ENCODE measurements at places on chromosomes 1 and 21.

- no peak for DNase-seq
Measured at GRCh38 chr1:184199036-184199435, 147.5 kb downstream of the TSEN15 start.

GRCh38 chr1:109542657-109543056 is 3.0 kb downstream of the GPR61 start:
- no peak for DNase-seq

- DNase-seq: peak; percentile 47
Measured at GRCh38 chr1:31182352-31182751, 57.3 kb downstream of the NKAIN1 start.

DNA sequence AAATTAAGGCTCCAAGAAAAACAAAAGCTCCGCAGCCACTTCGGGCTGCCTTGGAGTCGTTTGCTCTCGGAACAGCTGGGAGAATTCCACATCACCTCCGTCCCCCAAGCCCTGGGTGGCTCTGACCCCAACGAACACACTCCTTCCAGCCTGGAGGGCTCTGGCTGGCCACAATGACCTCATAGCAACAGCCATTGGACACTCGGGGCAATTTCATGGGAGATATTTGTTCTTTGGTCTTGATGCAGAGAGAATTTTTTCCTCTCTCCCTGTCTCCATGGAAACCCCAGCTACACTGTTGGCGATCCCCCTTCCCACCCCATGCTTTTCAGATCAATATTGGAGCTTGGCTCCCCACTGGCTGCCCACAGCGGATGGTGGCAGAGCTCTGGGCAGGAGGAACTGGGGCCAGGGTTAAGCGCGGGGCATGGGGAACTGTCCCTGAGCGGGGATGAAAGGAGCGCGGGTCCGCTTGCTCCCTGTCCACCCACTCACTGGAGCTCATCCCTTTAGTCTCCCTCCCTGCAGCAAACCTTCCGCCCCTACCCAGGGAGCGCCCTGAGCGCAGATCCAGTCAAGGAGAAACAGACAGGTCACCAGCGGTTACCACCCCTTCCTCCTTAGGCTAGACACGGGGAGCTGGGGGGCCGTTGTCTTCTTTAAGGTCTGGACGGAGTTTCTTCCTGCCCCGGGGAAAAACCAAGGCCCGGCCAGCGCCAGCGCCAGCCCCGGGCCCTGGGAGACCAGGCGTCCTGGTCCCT is 1.2 kb downstream of the WNT4 start:
- no peak for DNase-seq

DNA sequence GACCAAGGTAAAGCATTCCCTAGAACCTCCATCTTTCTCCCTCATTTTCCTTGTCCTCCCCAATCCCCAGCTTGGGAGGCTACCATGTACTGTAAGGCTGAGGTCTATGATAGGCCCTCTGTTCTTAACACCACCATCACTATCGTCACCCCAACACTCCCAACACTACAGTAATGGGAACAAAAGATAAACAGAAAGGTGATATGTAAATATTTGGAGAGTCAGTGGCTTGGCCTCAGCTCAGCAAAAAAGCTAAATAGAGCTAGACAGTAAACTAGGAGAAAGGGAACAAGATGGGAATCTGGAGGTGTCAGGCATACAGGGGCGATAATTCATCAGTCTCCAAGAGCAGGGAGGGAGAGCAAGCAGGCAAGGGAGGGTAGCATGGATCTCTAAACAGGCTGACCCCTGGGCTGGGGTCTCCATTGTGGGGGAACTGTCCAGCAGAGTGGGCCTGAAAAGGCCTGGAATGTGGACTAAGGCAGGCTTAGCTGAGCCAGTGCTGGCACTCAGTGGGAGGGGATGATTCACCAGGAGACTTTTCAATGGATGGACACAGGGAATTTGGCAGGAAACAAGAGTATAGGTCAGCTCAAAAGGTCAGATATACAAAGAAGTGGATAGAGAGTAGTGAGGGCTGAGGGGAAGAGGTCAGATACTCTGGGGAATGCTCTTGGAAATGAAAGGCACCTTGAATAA is 6.7 kb downstream of the WNT2B start:
- DNase-seq: no peak

DNA sequence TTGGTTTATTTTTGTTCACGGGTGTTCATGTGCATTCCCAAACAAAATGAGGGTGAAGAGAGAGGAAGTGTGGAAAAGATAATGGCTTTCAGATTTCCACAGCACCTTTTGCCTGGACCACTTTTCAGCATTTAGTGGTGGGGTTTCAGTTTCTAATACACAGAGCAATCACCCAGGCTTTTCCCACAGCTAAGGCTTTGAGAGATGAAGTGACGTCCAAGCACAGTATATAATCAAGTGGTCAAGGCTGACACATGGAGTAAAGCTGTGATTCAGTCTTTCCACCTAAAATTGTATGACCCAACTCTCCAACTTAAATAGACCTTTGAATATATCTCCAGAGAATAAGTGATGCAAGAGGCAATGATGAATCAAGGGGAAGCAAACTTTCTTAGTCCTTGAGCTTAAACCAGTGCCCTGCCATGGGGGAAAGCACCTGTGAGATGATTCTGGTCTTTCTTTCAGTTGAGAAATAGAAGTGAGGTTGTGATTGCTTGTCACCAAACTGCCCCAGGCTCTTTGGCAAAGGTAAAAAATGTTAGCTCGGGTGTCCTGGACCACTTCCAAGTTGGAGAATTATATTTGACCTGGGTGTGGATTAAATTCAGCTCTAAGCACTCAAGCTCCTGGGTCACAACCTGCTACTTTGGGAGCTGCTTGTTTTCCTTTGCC is 2.4 kb upstream of the PIK3R3 start:
- DNase-seq: peak; percentile 9

- DNase-seq: no peak
Measured at GRCh38 chr1:21896652-21897532, 40.2 kb downstream of the HSPG2 start.

GRCh38 chr1:61184040-61184713 is 101.8 kb downstream of the NFIA start:
- DNase-seq: peak; percentile 6

DNA sequence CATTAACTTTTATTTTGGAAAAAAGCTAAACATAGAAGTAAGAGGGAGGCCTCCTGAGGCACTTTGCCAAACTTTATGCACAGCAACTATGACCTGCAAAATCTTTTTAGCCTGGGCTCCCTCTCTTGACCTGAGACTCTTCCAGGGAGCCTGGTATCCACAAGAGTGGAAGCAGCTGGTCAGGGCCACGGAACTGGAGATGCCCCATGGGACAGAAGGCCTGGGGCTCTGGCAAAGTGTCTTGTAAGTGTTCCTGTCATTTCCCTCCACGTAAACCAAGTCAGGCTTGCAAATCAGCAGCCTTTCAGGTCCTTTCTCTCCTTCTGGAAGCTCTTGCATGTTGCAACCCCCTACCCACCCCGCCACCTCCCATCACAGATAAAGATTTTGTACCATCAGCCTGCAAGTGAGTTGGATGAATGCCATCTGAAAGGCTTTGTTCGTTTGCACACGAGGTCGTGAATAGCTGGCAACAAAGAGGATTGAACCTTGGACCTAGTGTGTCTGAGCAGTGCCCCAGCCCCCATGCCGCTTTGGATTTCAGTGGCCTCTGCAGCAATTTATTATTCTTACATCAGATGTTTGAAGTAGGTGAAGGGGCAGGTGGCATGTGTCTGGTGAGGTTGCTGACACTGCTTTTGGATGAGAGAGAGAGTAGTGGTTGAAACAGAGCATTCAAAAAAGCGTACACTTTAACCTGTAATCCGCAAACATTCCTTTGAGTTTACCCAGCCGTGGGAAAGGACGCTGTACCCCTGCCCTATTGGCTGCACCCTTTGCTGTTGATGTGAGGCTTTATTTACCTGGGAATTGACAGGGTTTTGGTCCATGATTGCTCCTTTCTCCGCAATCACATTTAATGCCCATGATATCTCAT is 91.6 kb downstream of the GALNT2 start:
- DNase-seq: no peak

GRCh38 chr1:9687874-9688582 is 36.5 kb downstream of the PIK3CD start:
- peak; percentile 36 for DNase-seq

DNA sequence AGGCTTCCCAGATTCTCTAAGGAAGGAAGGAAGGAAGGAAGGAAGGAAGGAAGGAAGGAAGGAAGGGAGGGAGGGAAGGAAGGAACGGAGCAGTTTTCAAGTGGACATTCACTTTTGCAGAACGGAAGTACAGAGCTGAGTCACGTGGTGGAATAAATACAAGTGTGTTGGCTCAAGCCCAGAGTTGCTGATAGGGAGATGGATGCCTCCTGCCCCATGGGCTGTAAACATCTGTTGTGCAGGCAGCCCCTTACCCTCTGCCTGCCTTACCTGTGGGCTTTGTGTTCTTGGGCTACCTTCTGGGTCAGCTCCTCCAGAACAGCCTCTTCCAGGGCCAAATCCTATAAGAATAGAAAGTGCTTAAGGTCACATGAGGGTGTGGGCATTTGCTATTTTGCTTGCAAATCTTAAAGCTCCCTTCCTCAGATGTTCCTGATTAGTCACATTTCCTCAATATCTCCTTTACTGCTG is 121.7 kb downstream of the SMYD2 start:
- DNase-seq: no peak

DNA sequence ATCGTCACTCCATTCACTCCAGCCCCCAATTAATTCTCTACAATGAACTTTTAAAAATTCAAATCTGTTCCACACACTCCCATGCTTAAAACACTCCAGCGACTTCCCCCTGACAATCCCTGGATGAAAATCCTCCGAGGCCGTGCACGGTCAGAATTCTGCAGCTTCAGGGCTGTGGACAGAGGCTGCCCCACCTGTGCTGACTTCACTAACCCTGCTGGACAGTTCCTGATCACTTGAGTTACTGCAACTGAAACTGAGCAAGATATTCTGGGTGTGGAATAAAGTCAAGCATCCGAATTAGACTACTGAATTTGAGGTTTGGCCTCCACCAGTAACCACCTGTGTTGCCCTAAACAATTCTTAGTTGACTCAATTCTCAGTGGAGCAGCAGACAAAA is 1.0 kb upstream of the JAK1 start:
- no peak for DNase-seq

DNA sequence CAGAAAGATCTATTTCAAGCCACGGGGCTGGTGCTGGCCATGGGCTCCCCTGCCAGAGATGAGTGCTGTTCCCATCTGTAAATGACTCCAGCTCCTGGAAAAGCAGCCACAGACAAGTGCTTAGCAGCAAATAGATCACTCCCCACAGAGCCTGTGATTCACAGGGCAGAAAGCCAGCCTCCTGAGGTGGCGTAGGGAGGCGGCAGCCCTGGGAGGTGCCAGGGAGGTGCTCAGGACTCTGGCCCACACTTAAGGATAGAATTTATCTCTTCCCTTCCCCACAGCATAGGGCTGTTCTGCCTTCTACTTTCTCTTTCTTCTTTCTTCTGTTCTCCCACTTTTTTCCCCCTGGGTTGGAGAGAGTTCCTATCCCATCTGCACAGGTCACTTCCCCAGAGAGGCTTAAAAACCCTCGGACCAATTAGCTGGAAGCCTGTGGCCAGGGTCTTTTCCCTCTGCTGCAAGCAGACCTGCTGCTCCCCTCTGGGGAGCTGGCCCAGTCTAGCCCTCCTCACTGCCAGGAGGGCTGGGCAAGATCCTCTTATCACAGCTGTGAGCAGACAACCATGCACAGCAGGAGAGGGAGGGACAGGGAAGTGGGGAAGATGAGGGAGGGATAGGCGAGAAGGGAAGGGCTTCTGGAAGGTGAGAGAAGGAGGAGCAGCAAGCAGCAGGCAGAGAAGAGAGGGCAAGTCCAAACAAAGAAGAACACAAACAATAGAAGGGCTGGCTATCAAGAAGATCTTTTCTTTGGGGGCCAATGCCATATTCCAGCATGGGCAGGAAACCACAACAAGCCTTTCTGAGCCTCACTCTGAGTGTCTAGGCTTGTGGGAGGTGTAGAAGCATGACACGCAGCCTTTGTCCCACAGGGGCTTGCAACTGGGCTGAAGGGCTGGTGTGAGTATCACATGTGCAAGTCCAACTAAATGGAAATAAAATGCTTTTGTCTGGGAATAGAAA is 41.0 kb downstream of the KCND3 start:
- DNase-seq: no peak

DNA sequence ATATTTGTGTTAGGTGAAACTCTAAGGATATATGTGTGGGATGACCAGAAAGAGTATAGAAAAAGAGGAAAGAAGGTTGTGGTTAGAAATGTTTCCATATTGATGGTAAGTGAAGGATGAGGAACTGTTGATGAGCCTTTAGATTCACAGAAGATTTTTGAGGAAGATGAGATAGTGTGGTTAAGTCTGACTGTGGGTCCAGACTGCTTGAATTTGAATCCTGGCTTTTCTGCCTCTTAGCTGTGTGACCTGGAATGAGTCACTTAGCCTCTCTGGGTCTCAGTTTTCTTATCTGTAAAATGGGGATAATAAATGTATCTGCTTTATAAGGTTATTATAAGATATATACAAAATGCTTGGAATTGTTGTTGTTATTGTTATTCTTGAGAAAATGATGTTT is 27.5 kb downstream of the RGL1 start:
- no peak for DNase-seq

DNA sequence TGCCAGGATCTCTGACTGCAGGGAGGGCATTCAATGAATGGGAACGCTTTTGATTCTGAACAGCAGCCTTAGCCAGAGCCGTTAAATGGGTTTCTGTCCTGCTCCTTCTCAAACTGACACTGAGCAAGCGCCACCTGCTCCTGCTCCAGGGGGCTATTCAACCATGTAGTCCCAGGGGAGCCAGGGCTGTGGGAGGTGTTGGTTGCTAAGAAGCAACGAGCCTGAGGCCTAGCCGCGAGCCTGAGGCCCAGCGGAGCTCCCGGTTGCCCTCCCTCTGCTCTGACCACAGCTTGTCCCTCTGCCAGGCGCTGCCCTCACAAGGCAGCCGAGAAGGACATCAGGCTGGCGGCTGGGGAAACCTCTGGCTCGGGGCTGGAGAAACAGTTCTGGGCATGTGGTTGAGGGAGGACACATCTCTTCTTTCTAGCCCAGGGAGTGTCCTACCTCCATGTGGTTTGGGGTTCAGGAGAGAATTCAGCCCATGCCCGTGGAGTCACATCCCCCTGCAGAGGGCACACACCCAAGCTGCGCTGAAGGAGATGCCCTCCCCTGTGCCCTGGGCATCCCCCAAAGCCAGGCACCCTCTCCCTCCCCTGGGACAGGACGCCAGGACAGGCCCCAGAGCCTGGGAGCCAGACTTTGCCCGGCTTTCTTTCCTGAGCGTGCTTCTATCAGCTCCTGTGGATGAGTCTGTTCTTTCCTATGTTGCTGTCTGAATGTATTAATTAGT is 18.0 kb downstream of the PCP4 start:
- DNase-seq: no peak

- peak; percentile 42 for DNase-seq
Measured at GRCh38 chr1:113389359-113389952, 859 bp upstream of the MAGI3 start.

DNA sequence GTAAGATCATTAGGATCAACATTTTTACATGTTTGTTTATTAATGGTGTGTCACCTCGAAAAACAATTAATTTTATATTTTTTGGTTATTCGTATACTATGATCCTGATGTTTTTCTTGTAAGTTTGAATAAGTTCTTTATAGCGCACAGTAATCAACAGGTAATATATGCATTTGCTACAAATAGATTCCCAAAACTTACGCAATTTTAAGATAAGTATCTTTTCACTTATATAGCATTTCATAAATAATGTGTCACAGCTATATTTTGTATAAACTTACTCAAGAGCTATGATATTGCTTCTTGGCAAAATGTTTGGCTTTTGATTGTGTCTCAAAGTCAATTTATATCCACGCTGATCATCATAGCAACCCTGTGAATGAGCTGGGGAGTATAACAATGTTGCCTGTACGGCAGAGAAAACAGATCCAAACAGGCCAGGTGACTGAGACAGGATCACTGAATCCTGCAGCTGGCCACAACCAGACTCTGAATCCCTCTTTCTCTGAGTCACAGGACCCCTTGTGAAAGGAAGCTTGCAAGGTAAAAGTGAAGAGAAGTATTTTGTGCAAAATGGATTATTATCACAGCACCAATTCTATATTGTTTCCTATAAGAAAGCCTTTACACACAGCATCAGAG is 48.6 kb downstream of the GNG12 start:
- DNase-seq: no peak
